ENCODE measurements at places on chromosomes 6 and 20.

DNA sequence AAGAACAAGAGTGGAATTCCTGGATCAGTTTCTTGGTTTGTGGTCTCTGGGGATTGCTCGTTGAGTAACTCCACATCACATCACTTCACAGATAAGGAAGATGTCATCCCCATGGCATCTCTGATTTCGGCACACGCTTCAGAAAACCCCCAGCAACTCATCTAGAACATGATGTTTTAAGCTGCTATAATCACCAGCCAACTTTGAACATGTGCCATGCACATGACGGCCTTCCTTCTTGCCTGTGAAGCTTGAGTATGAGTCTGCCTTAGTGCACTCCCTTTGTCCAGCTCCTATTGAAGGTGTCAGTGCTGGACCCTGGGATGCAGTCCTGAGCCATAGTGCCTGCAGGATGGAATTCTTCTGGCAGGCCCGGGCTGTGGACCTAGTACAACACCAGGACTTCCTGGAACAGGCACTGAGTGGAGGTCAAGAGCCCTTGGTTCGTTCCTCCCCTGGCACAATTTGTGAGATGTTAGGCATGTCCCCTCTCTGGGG is 231.5 kb upstream of the SUPT3H start:
- no peak for DNase-seq

GRCh38 chr6:40543776-40544175 is 43.4 kb downstream of the LRFN2 start:
- DNase-seq: no peak

DNA sequence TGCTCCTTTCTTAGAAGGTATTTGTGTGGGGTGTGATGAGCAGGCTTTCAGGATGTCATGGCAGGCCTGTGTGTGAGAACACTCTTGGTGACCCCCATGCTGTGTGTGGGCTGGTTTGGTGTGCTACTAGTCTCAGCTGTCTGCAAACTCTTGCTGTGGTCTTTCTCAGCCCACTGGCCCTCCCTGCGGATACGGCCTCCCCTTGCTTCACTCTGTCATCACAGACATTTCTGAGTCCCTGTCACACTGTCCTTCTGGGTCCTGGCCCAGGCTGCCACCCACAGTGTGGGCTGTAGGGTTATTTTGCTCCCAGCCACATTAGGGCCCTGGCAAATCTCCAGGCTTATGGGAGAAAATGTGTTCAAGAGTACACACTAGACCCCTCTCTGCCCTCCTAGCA is 39.0 kb upstream of the ARMC2 start:
- DNase-seq: no peak

GRCh38 chr6:1088492-1089001 is 223.4 kb upstream of the FOXQ1 start:
- no peak for DNase-seq

GRCh38 chr6:72857791-72858585 is 236.1 kb downstream of the KCNQ5 start:
- no peak for DNase-seq

DNA sequence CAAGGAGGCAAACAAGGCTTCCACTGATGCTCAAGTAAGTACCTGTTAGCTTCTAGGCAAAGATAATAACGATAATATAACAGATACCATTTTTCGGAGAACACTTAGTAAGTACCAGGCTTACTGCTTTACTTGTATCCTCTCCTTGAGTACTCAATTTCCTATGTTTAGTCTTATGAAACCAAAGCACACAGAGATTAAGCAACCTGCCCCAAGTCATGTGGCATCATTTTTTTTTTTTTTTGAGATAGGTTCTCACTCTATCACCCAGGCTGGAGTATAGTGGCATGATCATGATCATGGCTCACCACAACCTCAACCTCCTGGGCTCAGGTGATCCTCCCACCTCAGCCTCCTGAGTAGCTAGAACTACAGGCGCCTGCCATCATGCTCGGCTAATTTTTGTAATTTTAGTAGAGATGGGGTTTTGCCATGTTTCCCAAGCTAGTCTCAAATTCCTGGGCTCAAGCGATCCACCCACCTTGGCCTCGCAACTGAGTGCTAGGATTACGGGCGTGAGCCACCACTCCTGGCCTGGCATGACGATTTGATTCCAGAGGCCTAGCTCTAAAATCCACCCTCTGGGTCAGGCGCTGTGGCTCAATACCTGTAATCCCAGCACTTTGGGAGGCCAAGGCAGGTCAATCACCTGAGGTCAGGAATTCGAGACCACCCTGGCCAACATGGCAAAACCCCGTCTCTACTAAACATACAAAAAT is 14.0 kb downstream of the SPAG4 start:
- DNase-seq: peak; percentile 18

DNA sequence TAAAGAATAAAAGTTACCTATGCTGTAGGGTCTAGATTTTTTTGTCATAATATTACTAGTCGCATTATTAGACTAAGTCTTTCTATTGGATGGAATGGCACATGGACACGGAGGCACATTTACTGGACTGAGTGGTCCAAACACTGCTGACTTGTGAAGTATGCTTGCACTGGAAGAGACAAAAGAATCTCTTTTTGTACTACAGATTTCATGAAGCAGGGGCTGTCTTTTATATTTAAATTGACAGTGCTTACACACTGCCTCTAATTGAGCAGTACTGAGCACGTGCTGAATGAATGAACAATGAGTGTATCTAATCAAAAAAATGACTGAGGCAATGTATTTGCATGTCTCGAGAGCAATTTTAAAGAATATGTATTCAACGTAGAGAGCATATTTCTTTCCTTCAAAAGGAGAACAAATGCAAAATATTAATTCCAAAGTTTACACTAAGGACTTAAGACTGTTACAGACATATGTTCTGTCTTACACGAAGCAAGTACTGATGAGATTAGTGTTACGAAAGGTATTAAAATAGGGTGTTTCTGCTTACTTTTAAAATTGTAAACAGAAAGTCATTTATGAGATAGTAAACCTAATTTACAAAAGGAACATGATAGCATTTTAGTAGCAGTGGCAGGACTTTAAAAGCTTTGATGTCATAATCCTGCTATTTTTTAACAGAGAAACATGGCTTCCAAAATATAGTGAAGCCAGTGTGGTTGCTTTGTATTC is 8.3 kb downstream of the ELOVL2 start:
- DNase-seq: no peak

DNA sequence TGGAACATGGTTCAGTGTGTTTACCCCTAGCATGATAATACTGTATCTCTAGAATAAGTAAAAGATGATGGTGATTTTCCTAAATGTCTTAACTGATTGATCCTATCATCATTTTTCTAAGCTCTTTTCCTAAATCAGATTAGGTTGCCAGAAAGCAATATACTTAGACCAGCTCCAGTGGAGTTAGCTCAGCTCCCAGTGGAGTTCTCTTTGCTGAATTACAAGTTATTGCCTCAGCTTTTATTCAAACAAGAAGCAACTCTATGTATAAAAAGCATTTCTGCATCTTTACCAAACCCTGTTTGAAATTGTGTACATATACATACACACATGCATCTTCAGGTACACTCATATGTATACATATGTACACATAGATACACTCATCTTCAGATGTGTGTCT is 44.9 kb downstream of the SNX9 start:
- DNase-seq: no peak

DNA sequence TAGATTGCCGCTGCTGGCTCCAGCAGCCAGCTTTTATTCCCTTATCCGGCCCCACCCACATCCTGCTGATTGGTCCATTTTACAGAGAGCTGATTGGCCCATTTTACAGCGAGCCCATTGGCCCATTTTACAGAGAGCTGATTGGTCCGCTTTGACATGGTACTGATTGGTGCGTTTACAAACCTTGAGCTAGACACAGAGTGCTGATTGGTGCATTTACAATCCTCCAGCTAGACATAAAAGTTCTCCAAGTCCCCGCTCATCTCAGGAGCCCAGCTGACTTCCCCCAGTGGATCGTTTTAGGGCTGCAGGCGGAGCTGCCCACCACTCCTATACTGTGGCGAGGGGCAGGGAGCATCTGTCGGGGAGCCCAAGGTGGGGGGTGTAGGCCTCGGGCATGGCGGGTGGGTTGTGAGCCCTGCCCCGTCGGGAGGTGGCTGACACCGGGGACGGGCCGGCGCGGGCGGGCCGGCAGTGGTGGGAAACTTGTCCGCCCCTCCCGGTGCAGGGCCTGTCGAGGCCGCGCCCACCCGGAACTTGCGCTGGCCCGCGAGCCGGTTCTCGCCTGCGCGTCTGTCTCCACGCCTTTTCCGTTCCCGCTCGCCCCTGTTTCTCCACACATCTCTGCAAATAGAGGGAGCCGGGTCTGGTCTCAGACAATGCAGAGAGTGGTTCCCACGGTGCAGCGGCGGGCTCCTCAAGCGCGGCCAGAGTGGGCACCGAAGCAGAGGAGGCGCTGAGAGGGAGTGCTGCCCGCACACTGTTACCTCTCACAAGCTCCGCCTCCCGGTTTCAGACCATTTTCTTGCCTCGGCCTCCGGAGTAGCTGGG is 86.1 kb upstream of the STMND1 start:
- peak; percentile 39 for DNase-seq

- peak; percentile 27 for DNase-seq
These were observed 10.3 kb upstream of the BLCAP start for GRCh38 chr20:37538003-37538402.

DNA sequence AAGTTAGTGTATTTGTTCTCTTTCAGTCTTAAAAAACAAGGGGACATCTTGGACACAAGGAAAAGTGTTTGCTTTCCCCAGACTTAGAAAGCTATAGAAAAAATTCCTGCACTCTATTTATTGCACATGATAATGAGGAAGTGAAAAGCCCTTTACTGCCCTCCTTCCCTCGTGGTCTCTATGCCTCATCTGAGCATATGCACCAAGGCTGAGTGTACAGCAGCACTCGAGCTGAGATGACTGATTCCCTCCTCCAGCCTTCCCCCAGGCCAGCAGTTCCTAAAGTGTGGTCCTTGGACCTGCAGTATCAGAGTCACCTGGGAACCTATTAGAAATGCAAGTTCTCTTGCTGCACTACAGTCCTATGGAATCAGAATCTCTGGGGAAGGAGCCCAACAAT is 14.3 kb upstream of the LAMP5 start:
- DNase-seq: no peak

GRCh38 chr6:121867095-121867494 is 431.6 kb downstream of the GJA1 start:
- no peak for DNase-seq

GRCh38 chr6:3878048-3878666 is 29.0 kb downstream of the FAM50B start:
- DNase-seq: no peak

GRCh38 chr6:106569428-106569827 is 59.9 kb downstream of the RTN4IP1 start:
- DNase-seq: no peak

- no peak for DNase-seq
These were observed 1090.3 kb upstream of the CITED2 start for GRCh38 chr6:140464720-140465119.

- DNase-seq: no peak
These were observed 1.7 kb downstream of the FAM184A start for GRCh38 chr6:119076576-119077390.

DNA sequence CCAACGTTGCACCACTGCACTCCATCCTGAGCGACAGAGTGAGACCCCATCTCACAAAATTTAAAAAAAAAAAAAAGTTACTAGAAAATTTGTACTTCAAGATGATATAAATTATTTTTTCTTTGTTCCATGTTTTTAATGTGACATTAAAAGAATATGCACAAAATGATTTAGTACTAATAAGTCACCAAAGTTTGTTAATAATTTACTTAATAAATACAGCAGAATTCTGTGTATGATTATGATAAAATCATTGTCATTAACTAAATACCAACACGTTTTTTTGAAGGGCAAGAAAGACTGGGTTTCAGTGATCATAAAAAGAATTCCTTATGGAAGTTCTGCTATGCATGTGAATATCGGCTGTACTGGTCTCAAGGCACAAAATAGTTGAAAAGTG is 28.1 kb downstream of the GOPC start:
- no peak for DNase-seq

DNA sequence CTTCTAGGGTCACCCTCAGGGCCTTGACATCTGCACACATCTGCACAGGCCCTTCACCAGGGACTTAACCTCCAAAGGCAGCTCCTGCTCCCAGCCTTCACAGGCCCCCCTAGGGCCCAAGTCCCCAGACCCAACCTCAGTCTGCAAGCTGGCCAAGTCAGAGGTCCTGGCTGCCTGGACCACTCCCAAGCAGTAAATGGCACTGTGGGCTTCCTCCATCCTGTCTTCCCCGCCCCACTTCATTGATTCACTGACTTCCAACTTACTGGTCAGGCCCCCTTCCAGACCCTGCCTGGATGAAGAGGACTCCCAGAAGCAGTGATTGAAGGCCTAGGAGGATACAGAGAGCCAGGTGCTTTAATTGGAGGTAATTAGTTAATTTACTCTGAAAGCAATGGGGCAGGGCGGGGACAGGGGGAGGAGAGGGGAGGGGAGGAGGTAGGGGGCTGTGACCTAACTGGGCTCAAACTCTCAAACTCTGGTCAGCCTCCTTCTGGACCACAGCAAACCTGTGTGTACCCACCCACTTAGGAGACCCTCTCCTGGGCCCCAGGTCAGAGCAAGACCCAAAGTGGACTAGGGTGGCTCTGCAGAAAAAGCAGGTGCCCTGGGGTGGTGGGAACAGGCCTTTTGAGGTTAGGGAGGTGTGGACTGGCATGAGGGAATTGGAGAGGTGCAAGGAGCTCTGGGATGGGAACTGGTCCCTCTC is 51.5 kb downstream of the MRPL14 start:
- no peak for DNase-seq

DNA sequence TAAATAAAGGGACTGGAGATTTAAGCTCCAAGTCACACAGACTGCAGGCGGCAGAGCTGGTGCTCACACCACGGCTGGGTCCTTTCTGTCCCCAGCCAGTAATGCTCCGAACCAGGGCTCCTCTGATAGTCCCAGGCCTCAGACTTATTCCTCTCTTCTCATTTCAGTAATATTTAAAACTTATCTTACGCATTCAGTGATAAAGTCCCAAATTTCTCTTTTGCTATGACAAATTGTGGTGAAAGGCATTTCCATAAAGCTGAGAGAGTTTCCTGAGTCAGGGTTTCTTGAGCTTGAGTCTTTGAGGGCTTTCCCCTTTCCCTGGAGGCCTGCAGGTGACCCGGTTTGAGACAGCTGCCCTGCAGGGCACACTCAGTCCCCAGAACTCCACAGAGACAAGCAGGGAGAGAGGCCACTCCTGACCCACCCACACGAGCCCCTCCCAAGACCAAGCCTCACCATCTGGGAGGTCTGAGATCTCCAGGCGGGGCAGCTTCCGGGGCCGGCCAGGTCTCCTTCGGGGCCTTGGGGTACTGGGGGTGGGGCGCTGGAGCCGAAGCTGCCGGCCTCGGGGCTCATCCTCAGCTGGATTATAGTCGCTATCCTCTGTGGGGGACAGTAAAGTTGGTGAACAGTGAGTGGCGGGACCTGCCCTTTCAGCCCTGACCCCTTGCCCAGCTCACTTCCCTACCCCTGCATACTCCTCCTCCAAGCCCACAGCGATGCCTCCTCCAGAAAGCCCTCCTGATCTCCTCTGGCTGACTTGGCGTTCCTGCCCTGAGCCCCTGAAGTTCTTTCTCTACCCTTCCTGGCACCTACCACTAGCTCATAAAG is 6.6 kb downstream of the ZNF335 start:
- peak; percentile 14 for DNase-seq

- DNase-seq: no peak
These were observed 2.5 kb downstream of the PDE7B start for GRCh38 chr6:135853986-135854385.
